ENCODE measurements at places on chromosomes 1 and 21.

DNA sequence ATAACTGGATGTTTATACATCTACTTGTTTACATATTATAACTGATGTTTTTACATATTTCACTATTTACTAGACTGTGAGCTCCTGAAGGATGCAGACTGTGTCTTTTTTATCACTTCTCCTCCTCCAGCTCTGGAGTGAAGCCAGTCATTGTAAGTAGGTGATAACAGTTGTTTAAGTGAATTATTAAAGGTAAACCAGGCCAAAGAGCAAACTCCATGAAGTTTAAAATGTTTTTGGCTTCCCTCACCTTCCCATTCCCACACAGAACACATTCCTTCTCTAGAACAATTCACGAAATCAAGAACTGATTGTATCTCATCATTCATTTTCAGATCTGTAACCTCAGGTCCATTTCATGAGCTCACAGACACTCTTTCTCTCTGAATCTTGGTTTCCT lies 98.3 kb downstream of the DAB1 start:
- no peak for DNase-seq

GRCh38 chr21:36706951-36707762 lies 8.2 kb downstream of the SIM2 start:
- no peak for DNase-seq

GRCh38 chr1:234875328-234875952 lies 253.2 kb downstream of the TOMM20 start:
- no peak for DNase-seq

DNA sequence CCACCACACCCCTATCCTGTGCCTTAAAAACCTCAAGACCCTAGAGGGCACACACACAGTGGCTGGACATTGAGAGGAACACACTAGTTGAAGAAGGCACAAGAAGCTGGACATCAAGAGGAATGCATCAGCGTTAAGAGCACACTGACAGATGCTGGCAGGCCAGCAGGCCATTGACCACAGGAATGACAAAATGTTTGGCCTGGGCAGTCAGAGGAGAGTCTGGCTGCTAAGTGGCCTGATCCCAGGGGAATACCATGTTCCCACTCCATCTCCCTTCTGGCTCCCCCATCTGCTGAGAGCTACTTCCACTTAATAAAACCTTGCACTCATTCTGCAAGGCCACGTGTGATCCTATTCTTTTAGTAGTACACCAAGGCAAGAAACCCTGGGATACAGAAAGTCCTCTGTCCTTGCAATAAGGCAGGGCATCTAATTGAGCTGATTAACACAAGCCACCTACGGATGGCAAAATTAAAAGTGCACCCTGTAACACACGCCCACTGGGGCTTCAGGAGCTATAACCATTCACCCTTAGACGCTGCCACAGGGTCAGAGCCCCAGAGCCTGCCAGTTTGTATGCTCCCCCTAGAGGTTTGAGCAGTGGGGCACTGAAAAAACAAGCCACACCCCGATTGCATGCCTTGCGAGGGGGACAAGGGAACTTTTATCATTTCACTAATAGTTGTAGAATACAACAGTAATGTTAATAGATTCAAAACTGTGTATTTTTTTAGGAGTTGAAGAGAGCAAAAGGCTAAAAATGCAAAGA lies 1216.1 kb upstream of the NCAM2 start:
- no peak for DNase-seq

- no peak for DNase-seq
Observed at GRCh38 chr1:230332061-230332460, 94.1 kb downstream of the PGBD5 start.

- DNase-seq = no peak
Observed at GRCh38 chr1:61400997-61401396, 318.6 kb downstream of the NFIA start.

GRCh38 chr1:207825719-207826556 lies 74.1 kb downstream of the CD46 start:
- DNase-seq = peak; percentile 79

DNA sequence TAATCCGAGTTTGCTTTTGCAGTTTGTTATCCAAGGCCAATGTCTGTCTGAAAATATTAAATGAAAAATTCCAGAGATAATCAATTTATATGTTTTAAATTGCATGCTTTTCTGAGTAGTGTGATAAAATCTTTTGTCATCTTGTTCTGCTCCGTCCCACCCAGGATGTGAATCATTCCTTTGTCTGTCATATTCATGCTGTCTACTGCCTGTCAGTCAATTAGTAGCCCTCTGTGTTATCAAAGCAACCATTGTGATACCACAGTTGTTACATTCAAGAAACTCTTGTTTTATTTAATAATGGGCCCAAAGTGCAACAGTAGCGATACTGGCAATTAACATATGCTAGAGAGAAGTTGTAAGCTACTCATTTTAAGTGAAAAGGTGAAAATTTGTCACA lies 819.3 kb downstream of the BRINP3 start:
- DNase-seq = no peak

DNA sequence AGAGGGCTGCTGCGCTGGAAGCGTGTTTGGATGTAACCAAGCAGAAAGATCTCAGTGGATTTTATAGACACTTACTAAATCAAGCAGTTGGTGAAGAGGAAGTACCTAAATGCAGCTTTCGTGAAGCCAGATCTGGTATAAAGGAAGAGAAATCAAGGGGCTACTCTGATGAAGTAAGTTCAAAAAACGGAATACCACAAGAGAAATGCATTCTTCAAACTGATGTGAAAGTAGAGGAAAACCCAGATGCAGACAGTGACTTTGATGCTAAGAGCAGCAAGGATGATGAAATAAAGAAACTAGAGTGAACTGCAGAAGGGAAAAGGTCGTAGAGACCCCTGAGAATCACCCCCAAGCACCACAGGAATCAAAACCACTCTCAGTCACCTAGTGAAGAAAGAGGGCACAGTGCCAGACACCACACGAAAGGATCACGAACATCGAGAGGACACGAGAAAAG lies 40.8 kb upstream of the NEXN start:
- no peak for DNase-seq

GRCh38 chr1:53480678-53481077 lies 21.5 kb downstream of the DMRTB1 start:
- DNase-seq = no peak

GRCh38 chr1:117814856-117815797 lies 114.3 kb downstream of the GDAP2 start:
- DNase-seq = no peak

- DNase-seq = no peak
Observed at GRCh38 chr1:224498574-224499170, 64.1 kb upstream of the WDR26 start.

GRCh38 chr1:113691184-113691583 lies 68.1 kb downstream of the PHTF1 start:
- DNase-seq = no peak

GRCh38 chr1:43582162-43582566 lies 51.5 kb downstream of the PTPRF start:
- DNase-seq = peak; percentile 38

GRCh38 chr21:42784896-42785451 lies 94.4 kb downstream of the WDR4 start:
- no peak for DNase-seq

- DNase-seq = no peak
Observed at GRCh38 chr1:233668725-233669294, 54.9 kb downstream of the KCNK1 start.

DNA sequence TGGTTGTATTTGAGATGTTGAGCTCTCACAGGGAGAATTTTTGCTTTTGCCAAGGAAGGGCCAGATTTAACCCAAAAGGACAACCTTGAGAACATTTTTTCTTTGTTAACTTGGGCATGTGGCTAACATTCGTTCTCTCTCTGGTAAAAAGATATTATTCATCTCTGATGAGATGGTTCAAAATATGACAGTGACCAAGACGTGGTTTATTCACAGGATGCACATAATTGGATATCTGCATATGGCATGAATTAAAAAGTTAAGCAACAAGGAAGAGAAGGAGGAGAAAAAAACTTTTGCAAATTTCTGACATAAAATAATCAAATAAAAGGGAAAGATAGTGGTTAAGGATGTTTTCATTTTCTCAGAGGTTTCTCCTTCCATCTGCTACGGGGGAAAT lies 43.1 kb upstream of the BCL10 start:
- DNase-seq = no peak

DNA sequence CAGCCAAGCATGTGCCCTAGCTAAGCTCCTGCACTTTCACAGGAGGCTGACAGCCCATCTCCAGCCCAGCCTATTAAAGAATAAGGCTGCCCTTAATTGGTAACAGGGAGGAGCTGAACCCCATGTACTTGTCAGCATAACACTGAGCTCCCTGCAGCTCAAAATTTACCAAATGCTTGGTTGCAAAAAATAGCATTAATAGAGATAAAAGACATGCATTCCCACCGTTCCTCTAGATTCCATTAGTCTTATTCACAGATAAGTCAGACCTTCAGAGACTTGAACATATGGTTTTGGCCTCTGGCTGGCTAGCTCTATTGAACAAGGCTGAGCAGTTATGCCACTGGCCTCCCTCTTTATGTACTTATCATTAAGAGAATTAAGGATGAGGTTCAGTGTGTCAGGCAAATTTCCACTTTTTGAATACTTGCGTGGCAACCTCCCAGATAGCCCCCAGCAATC lies 29.2 kb downstream of the OLFML3 start:
- DNase-seq = no peak

GRCh38 chr1:202807451-202807925 lies 733 bp downstream of the KDM5B start:
- peak; percentile 63 for DNase-seq

DNA sequence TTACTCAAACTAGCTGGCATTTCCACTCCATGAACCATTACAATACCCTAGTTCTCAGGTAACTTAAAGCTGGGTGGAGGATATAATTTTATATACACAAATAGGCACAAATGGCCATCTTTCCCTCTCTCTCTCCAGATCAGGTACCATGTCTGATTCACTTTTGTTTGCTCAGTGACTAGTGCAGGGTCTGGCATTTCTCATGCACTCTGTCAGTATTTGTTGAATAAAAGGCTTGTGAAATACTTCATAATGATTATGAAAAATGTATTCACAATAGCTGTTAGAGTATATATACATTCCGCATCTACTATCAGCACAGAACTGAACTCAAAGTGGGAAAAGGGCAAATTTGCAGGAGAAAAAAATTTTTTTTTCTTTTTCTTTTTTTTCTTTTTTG lies 510.2 kb upstream of the USP24 start:
- DNase-seq = no peak

DNA sequence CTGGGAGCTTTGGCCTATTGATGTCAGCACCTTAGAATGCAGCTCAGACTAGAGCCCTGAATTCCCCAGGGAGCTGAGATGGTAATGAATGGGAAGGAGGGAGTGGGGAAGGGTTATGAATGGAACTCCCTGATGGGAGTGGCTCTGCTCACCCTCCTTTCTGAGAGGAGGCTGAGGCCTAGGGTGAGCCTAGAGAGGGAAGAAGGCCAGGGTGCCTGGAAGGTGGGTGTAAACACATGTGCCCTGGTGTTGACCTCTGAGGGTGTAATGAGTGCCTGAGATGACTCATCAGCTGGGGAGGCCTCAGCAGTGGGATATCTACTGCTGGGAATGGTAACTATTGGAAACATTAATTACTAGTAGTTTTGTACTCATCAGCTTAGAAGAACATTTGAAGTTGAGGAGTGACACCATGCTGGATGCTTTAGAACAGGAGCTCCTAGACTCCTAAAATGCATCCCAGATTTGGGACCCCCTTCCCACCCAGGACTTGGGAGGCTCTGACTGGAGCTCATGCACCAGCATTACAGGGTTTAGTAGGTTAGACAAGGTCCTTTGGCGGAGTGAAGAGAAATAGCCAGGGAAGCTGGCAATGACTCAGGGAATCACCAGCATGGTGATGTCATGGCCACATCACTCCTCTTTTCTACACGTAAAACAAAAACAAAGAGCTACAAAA lies 16.0 kb upstream of the PIGV start:
- no peak for DNase-seq

- DNase-seq = no peak
Observed at GRCh38 chr1:32703479-32704291, 1.1 kb upstream of the SYNC start.

DNA sequence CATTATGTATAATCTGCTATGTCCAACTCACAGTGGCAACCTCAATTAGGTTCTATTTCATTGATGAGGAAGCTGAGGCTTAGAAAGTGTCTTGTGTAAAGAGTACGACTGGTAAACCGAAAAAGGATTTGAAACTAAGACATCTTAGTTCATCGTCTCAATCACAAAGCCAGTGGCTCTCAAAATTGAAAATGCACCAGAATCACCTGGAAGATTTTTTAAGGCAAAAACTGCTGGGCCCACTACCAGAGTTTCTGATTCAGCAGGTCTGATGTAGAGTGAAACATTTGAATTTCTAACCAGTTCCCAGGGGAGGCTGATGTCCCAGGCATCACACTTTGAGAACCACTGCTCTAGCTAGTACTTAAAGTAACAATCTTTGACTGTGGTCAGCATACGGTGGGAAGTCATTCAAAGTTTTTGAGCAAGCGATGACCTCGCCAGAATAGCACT lies 5.2 kb upstream of the LRRC53 start:
- DNase-seq = no peak

DNA sequence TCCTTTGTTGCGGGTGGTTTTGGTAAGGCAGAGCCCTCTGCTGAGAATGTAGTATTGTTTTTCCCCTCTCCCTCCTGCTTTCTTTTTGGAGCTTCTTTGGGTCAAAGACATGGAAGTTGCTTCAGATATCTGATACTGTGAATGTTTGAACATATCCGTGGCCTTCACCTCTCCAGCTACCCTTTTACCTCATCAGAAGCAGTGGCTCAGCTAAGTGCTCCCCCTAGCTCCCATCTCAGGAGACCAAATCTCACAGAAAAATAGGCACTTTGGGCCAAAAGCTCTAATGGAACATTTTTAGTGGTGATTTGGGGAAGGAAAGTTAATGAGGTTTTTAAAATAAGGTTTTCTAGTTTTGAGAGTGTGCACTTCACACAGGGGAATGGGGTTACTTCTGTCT lies 6.3 kb downstream of the TMEM200B start:
- DNase-seq = no peak

- no peak for DNase-seq
Observed at GRCh38 chr1:180923021-180923841, 10.5 kb downstream of the KIAA1614 start.

- no peak for DNase-seq
Observed at GRCh38 chr1:61220536-61220935, 138.2 kb downstream of the NFIA start.

- no peak for DNase-seq
Observed at GRCh38 chr1:50491142-50491541, 67.9 kb upstream of the DMRTA2 start.

GRCh38 chr1:25082216-25082899 lies 149.9 kb downstream of the SYF2 start:
- no peak for DNase-seq

GRCh38 chr1:248847181-248847955 lies 9.3 kb downstream of the ZNF672 start:
- no peak for DNase-seq

GRCh38 chr1:187513190-187513589 lies 684.4 kb downstream of the PLA2G4A start:
- DNase-seq = no peak

GRCh38 chr1:199914546-199914945 lies 113.0 kb upstream of the NR5A2 start:
- no peak for DNase-seq

Data from stimulated activated CD8-positive, alpha-beta memory T cell treated with anti-CD3 and anti-CD28 coated beads, Interleukin-7, amount 100 ng/mL, for 4 hours (primary cell).